ENCODE measurements at places on chromosomes 6 and 20.
A peak's percentile ranks its signal among the peaks of the same experiment; 100 is the strongest.

GRCh38 chr6:73984571-73985210 is 288.7 kb downstream of the CD109 start:
- no peaks in the 10 kb centered on the region for H3K27me3 ChIP-seq
- H3K4me1 ChIP-seq: peaks cover 7% of the 10 kb centered on the region
- H3K36me3 ChIP-seq: no peaks in the 10 kb centered on the region
- no peak overlapping the region for H3K27ac ChIP-seq
- H3K4me3 ChIP-seq: no peak overlapping the region

DNA sequence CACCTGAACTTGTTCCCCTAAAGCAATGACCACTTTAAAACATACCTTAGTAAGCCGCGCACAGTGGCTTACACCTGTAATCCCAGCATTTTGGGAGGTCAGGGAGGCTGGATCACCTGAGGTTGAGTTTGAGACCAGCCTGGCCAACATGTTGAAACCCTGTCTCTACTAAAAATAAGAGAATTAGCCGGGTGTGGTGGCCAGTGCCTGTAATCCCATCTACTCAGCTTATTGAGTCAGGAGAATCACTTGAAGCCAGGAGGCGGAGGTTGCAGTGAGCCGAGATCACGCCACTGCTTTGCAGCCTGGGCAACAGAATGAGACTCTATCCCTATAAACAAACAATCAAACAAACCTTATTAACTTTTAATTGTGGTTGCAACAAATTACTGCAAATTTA is 1.6 kb upstream of the RAET1E start:
- H3K27me3 ChIP-seq: no peaks in the 10 kb centered on the region
- H3K27ac ChIP-seq: peak overlapping the region; percentile 73
- DNase-seq: no peak
- H3K4me1 ChIP-seq: peaks cover 46% of the 10 kb centered on the region
- no peak overlapping the region for H3K4me3 ChIP-seq
- H3K36me3 ChIP-seq: no peaks in the 10 kb centered on the region

DNA sequence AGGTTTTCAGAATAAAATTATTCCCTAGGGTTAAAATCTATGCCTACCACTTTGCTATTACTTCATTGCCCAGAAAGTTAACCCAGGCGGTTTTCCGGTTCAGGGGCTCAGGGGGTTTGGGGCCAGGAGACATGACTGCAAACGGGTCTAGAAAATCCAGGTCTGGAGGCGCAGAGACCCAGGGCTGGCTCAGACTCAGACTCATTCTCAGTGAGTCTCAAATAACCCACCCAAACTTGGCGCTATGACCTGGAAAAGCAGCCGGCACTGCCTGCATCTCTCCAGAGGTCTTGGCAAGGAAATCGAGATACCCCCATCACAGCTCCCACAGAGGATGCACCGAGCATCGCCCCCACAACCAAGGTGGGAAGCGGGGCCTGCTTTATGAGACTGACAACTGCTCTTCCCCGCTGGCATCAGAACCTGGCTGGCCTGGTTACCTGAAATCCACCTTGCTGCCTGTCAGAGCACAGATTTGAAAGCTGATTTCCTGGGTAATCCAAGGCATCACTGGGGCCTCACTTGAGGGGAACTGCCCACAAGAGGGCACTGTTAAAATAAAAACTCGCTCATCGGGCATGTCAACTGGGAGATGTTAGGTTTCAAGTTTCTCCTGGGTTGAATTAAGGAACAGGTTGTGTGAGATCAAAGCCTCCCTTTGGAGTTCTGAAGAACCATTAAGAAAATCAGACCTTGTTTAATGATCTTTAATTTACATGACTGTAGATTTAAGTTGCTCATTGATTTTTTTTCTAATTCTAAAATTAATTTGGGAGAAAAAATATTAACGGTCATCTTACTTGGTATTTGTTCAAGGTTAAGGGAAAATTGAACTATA is 55.1 kb downstream of the KIF16B start:
- no peaks in the 10 kb centered on the region for H3K27me3 ChIP-seq
- H3K36me3 ChIP-seq: no peaks in the 10 kb centered on the region
- no peak overlapping the region for H3K4me3 ChIP-seq

DNA sequence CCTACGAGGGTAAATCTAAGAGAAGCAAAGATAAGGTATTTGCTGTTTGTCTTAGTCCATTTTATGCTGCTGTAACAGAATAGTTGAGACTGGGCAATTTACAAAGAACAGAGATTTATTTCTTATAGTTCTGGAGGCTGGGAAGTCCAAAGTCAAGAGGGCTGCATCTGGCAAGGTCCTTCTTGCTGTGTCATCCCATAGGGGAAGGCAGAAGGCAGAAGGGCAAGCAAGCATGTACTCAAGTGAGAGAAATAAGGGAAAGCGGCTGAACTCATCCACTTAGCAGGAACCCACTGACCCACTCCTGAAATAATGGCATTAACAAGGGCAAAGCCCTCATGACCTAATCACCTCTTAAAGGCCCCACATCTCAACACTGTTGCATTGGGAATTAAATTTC is 102.7 kb downstream of the AGPAT4 start:
- H3K4me1 ChIP-seq: no peaks in the 10 kb centered on the region
- DNase-seq: no peak
- H3K27ac ChIP-seq: no peak overlapping the region
- no peaks in the 10 kb centered on the region for H3K27me3 ChIP-seq

DNA sequence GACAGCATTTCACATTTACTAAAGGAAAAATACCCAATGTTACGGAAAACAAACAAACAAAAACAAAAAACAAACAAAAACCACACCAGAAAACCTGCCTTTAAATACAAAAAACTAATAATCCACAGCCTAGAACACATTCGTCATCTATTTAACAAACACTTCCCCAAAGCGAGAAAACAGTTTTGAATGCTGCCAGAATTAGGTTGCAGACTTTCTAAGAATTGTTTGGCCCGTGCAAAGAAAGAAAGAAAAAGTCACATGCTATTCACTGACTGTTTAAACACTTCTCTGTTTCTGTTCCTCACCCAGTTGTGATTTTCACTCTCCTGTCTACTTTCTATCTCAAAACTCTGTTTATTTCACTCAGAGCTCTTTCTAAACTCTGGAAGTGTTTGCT is 52.5 kb downstream of the BCAS1 start:
- H3K27me3 ChIP-seq: no peaks in the 10 kb centered on the region
- DNase-seq: no peak
- no peaks in the 10 kb centered on the region for H3K4me1 ChIP-seq

- no peaks in the 10 kb centered on the region for H3K4me1 ChIP-seq
- H3K4me3 ChIP-seq: no peak overlapping the region
- H3K27ac ChIP-seq: no peak overlapping the region
- no peaks in the 10 kb centered on the region for H3K36me3 ChIP-seq
- H3K27me3 ChIP-seq: no peaks in the 10 kb centered on the region
- no peak for DNase-seq
Observed at GRCh38 chr6:91428953-91429560, 842.2 kb upstream of the MAP3K7 start.

GRCh38 chr6:157728183-157728881 is 94.7 kb upstream of the SNX9 start:
- H3K4me1 ChIP-seq: peaks cover 10% of the 10 kb centered on the region
- no peaks in the 10 kb centered on the region for H3K36me3 ChIP-seq
- H3K27ac ChIP-seq: peak overlapping the region; percentile 67
- H3K27me3 ChIP-seq: no peaks in the 10 kb centered on the region

DNA sequence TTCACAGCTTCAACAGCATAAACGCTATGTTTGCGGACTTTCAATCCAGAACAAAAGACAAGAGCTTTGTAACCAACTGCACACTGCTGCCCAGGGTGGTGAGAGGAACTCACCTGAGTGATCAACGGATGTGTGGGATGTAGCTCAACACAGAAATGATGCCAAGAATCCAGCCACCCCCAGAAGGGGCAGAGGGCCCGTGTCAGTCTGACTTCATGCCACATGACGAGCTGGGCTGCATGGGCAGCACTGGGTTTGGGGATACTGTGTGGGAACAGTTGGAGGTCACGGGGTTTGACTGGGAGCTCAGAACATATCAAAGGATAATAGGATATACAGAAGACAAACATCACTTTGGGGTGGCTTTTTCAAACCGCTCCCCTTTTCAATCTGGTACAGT is 79.4 kb upstream of the TRAF3IP2 start:
- peak; percentile 84 for DNase-seq
- H3K36me3 ChIP-seq: no peaks in the 10 kb centered on the region
- no peaks in the 10 kb centered on the region for H3K27me3 ChIP-seq

- H3K27me3 ChIP-seq: no peaks in the 10 kb centered on the region
- no peaks in the 10 kb centered on the region for H3K36me3 ChIP-seq
- peaks cover 54% of the 10 kb centered on the region for H3K4me1 ChIP-seq
- H3K4me3 ChIP-seq: no peak overlapping the region
- no peak for DNase-seq
Observed at GRCh38 chr20:57040924-57041323, 225.5 kb downstream of the BMP7 start.

GRCh38 chr6:108027594-108027993 is 46.9 kb downstream of the OSTM1 start:
- H3K27ac ChIP-seq: no peak overlapping the region
- DNase-seq: no peak
- no peaks in the 10 kb centered on the region for H3K4me1 ChIP-seq
- H3K4me3 ChIP-seq: no peak overlapping the region
- H3K27me3 ChIP-seq: no peaks in the 10 kb centered on the region
- H3K36me3 ChIP-seq: no peaks in the 10 kb centered on the region

GRCh38 chr6:4125933-4126864 is 9.2 kb downstream of the ECI2 start:
- no peaks in the 10 kb centered on the region for H3K4me1 ChIP-seq
- no peak overlapping the region for H3K4me3 ChIP-seq
- DNase-seq: no peak
- peaks cover 90% of the 10 kb centered on the region for H3K36me3 ChIP-seq

DNA sequence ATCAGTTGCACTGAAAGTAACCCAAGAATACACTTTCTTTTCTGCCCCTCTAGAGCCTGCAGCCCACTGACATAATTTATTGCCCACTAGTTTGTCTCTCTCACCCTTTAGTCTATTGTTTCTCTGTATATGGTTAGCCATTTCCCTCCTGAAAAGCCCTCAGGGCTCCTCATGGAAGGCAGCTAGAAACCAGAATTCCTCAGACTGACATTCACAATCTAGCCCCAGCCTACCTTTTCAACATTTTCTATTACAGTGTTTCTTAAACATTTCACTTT is 21.4 kb upstream of the PAQR8 start:
- no peak overlapping the region for H3K4me3 ChIP-seq
- peaks cover 9% of the 10 kb centered on the region for H3K4me1 ChIP-seq
- no peak overlapping the region for H3K27ac ChIP-seq
- no peak for DNase-seq
- no peaks in the 10 kb centered on the region for H3K36me3 ChIP-seq
